ENCODE measurements at places on chromosomes 1 and 21.

GRCh38 chr1:107691540-107691939, 273.4 kb downstream of the VAV3 start:
- DNase-seq = no peak

DNA sequence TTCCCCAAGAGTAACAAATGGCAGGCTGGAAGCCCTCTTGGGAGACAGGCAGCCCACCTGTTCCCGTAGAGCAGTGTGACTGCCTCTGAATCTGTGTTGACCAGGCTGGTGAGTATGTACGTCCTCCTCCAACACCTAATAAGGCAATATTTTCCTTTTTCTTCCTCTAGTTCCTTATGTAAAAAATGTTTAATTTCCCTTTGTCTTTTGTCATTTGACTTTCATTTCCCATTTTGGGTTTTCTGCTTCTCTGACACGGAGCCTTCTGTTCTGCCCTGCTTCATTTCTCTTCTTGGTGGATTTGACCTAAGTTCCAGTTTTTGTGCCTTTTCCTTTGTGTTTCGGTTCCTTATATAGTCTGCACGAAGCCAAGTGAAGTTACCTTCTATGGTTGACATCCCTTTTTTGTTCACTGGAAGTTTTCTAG, 65.8 kb upstream of the ATF3 start:
- DNase-seq = no peak

DNA sequence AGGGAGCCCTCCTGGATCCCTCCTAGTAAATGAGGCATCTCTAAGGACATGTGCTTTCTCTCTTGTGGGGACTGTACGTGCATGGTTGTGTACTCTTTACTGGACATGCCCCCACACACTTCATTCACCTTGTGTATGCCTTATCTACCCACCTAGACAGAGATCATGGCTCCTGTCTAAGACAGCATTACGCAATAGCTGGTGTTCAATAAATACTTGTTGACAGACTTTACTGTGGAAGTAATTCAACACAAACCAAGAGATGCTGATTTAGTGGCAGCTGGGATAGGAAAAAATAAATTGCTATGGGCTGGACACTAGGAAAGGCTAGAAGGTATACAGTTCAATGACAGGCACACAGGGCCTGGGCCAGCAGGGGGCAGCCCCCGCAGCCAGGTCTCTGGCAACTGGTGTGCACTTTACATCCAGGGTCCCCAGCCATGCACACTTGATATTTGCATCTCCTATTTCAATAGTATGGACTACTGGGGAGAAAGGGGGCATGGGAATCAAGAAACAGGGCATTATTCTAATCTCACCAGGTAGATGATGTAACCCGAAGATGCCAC, 24.2 kb downstream of the TRABD2B start:
- no peak for DNase-seq

- DNase-seq = no peak
Measured at GRCh38 chr1:228889289-228889688, 154.0 kb downstream of the RHOU start.

DNA sequence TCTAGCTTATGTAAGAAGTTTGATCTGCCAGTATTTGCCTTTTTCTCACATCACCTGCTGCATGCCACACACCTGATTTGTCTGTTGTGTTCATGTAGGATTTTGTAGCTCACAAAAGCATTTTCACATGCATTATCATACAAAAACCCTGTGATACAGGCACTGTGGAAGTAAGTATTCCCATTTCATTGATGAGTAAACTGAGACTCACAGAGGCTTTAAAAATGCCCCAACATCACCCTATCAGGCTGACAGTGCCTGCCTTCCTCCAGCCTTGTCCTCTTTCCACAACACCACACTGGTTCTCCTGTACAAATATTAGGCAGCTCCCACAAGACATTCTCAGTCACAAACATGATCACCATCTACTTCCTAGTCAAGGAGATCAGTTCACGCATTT, 85.9 kb upstream of the UBE2U start:
- no peak for DNase-seq

- no peak for DNase-seq
Measured at GRCh38 chr1:82818586-82818985, 1017.9 kb downstream of the ADGRL2 start.

DNA sequence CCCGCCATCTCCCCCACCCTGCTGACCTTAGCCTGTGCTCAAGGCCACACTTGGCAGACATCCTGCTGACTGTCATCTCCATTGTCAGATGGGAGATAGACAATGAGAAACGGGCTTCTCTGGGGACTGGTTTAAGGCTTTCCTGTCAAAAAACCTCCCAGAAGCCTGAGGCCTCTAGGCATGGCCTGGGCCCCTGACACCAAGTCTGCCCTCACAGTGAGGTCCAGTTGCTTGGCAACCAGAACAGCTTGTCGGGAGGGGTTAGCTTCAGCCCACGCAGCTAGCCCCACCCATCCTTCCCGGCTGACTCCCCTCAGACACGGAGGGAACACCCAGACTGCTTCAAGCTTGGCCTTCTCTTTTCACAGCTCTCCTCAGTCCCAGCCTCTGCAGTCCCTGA, 11.0 kb downstream of the PLEKHA6 start:
- peak; percentile 36 for DNase-seq

DNA sequence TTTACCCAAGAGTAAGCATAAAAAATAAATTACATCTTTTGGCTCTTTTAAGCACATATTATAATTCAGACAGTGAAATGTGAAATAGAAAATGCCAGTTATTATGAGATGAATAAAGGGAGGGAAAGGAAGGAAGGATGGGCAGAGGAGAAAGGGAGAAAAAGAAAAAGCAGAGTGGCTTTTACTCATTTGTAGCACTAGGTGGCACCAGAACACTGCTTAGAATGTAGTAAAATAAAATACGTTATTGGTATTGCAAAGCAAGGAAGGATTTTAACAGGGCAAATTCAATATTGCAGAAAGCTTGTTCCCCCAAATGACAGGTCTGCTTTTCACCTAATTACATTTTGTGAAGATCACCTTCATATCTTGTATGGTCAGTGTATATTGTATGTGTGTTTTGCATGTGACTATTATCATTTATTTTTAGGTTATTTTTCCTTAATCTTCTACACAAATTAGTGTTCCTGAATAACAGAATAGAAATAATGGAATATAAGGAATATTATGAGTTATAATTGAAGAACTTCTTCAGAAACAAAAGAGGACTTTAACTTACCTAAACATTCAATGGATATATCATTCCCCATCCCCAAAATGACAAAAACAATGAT, 9.1 kb upstream of the PCNX2 start:
- no peak for DNase-seq

DNA sequence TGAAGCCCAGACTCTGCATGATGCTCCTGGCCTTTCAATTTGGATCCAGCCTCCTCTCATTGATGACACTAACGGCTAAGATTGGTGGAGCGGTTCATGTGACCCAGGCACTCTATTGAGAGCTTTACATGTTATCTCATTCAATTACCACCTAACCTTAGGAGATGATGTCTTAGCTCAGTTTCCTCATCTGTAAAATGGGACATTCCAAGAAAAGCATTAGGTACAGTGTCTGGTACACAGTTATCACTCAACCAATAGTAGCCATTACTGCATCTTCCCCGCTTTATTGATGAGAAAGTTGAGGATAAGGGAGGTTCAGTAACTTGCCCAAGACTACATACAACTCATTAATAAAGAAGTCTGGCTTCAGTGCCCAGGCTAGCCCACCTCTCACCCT, 17.0 kb downstream of the HEYL start:
- DNase-seq = no peak

DNA sequence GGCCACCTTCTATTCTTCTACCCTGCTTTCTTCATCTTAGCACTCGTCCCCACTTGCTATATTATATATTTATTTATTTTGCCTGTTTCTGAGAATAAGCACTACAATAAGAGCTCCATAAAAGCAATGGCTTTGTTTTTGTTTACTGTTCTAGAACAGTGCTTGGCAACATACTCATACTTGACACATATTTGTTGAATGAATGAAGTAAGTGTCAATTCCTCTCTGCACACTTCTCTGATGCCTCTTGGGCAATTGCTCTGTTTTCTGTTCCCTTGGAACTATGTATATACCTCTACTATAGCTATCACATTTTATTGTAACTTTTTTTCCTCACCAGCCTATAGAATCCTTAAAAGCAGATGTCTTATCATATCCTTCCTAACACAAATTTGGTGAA, 7.5 kb upstream of the SLC19A2 start:
- no peak for DNase-seq

GRCh38 chr1:18288722-18289121, 181.1 kb downstream of the IGSF21 start:
- no peak for DNase-seq

- no peak for DNase-seq
Measured at GRCh38 chr21:36918291-36918690, 48.2 kb downstream of the HLCS start.

- no peak for DNase-seq
Measured at GRCh38 chr1:42013881-42014470, 95.3 kb upstream of the HIVEP3 start.

GRCh38 chr1:172041742-172042141, 200.4 kb downstream of the DNM3 start:
- no peak for DNase-seq

DNA sequence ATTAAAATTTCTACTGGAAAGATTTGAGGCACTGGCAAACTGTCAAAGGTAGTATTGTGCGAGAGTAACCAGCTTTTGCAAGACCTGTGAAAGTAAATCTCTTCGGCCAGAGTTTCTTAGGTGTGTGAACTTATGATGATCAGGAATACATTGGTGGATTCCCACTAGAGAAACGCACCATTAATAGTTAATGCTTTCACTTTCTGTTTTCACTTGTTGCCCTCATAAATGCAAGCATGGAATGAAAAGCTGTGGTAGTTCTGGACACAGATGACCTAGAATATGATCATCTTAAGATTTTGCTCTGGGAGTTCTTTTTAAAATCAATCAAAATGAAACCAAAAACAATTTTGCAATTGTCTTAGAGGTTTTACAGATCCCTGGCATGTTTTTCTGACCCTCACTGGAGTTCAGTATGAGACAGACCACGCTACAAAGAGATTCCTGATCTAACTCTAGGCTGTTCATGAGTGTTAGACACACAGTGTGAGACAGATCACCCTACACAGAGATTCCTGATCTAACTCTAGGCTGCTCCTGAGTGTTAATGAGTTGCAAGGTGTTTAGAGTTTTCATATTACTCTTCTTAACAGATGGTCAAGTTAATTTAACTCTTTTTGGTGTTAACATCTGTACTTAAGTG, 98.8 kb downstream of the SDCCAG8 start:
- DNase-seq = no peak

GRCh38 chr1:84090447-84091245, 53.4 kb upstream of the PRKACB start:
- no peak for DNase-seq

DNA sequence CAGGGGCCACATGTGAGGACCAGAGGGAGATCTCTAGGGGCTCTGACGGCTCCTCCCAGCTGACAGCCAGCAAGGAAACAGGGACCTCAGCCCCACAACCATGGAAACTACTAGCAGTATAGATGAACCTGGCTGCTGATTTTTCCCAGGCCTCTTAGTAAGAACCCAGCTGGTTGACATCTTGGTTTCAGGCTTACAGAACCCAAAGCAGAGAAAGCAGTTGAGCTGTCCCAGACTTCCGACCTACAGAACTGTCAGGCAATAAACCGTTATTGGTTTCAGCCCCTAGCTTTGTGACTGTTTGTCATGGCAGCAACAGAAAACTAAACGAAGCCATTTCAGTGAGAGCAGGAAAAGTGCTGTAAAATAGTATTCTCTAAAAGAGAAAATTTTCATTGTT, 36.4 kb downstream of the ETS2 start:
- no peak for DNase-seq

- DNase-seq = no peak
Measured at GRCh38 chr1:87906078-87906477, 577.4 kb downstream of the LMO4 start.

- DNase-seq = no peak
Measured at GRCh38 chr1:38727684-38728584, 131.6 kb downstream of the RRAGC start.

DNA sequence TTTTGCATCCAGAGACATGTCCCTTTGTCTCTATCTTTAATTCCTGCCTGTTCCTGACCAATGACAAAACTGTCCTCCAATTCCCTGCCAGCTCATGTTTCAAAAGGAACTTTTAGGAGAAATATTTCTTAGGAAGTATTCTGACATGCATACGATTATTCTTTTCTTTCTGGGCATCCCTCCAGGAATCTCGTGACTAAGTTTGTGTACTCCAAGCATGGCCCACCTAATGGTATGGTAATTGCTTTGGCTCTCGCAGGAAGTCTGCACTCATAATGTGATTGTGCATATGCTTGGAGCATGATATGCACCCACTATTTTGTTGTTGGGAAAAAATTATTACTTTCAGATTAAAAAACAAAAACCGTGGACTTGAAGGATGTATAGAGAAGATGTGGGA, 256.4 kb downstream of the PRDM2 start:
- no peak for DNase-seq

DNA sequence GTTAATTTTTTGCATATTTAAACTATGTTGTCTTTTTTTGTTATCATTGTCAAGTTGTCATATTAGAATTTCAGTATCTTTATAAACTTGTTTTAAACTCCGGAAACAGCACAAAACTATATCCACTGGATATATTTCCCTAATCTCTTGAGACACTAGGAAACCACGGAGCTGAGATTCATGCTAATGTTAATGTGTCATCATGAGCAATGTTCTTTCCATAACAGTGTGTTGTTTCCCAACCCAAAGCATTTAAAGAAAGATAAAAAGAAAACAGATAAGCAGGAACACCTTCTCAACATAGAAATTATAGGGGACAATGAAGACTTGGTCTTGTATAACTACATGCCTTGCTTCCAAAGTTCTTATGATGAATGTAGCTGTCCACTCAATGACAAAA, 626.2 kb upstream of the TMPRSS15 start:
- no peak for DNase-seq

DNA sequence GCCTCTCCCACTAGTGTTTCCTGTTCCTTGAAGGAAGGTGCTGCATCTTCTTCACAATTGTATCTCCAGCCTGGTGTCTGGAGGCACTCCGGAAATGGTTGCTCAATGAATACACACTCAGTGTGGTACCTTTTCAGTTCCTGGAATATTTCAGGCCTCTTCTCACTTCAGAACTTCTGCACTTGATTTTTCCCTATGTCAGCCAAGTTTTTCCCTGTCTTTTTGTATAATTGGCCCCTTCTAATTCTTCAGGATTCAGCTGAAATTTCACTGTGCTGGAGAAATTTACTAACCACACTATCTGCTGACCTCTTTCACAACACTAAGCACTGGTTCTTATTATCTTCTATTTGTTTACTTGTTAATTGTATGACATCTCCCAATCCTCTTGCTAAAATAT, 61.2 kb upstream of the MAP10 start:
- DNase-seq = no peak

Measured in neural crest cell (in vitro differentiated cells).